ENCODE measurements at places on chromosomes 5 and 9. TPM values are rescaled to one million over a fixed set of nuclear protein-coding genes. Genes with fewer than 3 reads are reported as not detected.

INSL6 gene
- polyA plus RNA-seq = 0.33 TPM

SLC12A2 gene
- 49.7 TPM for polyA plus RNA-seq

GRCh38 chr9:94127806-94128205, 43.5 kb downstream of the PTPDC1 start:
- no peak for DNase-seq

- DNase-seq = no peak
Observed at GRCh38 chr9:137161558-137162486, 8.0 kb downstream of the LRRC26 start.

- no peak for DNase-seq
Observed at GRCh38 chr5:77400645-77401044, 91.5 kb downstream of the WDR41 start.

- no peak for DNase-seq
Observed at GRCh38 chr5:141632650-141633049, 4.0 kb downstream of the HDAC3 start.

- no peak for DNase-seq
Observed at GRCh38 chr5:60810438-60811085, 33.5 kb downstream of the ELOVL7 start.

DNA sequence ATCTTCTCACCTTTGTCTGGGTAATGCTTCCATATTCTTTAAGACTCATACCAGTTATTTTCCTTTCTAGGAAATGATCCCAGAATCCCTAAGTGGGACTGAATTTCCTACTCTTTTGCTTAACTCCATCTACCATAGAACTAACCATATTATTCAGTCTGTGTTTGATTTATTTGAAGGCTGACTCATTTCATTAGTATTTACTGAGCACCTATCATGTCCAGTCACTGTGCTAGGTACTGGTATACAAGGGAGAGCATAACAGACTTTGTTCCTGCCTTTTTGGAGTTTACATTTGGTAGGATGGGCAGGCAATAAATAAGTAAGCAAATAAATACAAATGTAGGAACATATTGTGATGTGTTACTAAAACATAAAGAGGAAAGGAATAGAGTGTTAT, 4.3 kb downstream of the NPR2 start:
- DNase-seq = no peak

- no peak for DNase-seq
Observed at GRCh38 chr9:76531231-76531780, 72.3 kb downstream of the GCNT1 start.

GRCh38 chr5:55650386-55650785, 61.7 kb downstream of the SLC38A9 start:
- DNase-seq = no peak

GRCh38 chr5:16596581-16596940, 20.2 kb downstream of the RETREG1 start:
- DNase-seq = no peak

DNA sequence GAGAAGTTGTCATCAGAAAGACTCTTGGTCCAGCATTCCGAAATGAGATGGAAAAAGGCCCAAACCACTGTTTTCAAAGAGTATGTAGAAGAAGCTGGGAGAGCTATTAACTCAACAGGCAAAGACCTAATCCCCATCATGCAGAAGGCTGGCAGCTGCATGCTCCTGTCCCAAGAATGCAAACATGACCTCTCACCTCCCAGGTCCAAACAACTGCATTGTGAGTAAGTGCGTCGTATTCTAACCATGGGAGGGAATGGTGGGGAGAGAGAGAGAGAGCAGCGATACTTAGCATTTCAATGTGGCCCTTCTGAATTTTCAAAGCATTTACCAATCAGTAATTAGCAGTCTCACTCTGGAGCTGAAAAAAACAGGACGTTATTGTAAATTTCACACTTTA, 27.6 kb downstream of the TRPC7 start:
- DNase-seq = no peak

GRCh38 chr5:171697221-171698102, 88.2 kb upstream of the SMIM23 start:
- no peak for DNase-seq

- no peak for DNase-seq
Observed at GRCh38 chr9:22084336-22085035, 75.4 kb upstream of the CDKN2B start.

DNA sequence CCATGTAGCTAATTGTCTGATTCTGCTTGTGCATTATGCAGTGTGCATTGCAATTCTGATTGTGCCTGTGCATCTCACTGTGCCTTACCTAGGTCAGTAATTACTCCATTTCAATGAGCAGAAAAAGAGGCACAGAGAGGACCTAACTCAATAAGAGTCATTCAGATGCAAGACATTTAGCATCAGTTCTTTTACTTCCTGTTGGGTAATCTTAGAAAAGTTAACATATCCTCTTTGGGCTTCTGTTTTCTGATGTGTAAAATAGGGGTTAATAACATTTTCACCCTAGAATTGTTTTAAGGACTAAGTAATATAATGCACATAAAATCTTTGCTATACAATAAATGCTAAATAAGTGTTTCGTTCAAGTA, 7.0 kb upstream of the DCTN4 start:
- DNase-seq = no peak

Measured in renal cortex interstitium (tissue), 15 donors.